ENCODE measurements at places on chromosomes 7 and 10.

DNA sequence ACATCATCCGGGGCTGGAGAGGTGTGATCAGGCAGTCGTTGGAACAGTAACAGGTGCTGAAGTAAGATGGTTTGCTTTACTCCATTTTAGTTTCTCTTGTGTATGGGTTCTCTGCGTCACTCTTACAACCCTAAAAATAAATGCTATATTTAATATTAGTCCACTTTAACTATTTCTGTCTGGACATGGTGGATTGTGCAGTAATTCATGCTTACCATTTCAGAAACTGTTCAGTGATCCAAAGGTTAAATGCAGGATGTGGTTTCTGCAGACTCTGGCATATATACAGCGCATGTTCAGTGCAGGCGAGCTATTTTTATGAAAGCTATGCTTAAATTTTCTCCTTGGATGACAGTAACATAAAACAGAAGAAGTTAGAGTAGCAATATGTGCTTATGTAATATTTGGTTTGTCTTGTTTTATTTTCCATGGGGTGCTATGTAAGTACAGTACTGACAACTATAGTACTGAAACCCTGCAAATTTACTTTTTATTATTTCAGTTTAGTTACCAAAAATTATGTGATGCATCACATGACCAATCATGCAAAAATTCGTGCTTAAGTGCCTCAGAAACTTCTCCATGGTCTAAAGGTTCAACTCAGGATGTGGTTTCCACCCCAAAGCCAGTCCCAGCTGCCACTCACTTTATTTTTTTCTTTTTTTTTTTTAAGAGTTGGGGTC lies 46.6 kb upstream of the GRID1 start:
- no peak for DNase-seq

GRCh38 chr10:132470410-132471124 lies 67.0 kb upstream of the INPP5A start:
- no peak for DNase-seq

GRCh38 chr10:129626309-129626708 lies 159.3 kb downstream of the MGMT start:
- DNase-seq = no peak

DNA sequence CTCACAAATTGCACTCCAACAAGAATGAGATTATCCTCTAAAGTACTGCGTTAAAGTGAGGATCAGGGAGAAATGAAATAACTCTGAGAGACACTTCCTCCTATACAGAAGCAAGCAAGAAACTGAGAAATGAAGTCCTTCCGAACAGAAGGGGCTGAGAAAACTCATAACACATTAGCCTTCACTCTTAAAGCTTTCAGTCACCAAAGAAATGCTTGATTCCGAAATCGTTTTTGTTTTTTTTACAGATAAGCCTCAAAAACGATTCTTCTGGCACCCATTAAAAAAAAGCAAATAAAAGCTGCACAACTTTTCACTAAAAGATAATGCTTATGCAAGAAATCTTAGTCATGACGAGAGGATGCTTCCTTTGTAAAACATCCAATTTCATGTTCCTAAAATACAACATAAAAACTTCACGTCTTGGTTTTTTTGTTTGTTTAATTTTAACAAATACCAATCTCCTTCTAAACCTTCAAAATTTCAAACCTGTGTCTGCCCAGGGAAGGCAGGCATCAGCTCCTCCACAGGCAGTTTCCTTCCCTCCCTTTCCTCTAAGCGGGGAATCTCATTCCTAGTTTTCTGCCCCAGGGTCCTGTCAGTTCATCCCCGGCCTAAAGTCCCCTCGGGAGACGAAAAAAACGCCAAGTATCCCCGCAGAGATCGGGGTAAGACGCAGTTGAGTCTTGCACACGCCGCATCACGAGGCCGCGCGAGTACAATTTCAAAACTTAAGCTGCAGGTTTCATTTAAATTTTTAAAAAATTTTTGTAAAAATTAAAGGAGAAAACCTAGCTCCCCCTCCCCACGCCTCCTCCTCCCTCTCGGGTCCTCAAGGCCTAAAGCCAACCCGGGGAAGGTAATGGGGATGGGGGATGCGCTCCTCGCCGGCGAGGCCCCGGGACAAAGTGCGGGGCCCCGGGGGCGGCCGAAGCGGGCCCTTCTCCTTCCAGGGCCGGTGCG lies 1.1 kb downstream of the BAZ1B start:
- no peak for DNase-seq

DNA sequence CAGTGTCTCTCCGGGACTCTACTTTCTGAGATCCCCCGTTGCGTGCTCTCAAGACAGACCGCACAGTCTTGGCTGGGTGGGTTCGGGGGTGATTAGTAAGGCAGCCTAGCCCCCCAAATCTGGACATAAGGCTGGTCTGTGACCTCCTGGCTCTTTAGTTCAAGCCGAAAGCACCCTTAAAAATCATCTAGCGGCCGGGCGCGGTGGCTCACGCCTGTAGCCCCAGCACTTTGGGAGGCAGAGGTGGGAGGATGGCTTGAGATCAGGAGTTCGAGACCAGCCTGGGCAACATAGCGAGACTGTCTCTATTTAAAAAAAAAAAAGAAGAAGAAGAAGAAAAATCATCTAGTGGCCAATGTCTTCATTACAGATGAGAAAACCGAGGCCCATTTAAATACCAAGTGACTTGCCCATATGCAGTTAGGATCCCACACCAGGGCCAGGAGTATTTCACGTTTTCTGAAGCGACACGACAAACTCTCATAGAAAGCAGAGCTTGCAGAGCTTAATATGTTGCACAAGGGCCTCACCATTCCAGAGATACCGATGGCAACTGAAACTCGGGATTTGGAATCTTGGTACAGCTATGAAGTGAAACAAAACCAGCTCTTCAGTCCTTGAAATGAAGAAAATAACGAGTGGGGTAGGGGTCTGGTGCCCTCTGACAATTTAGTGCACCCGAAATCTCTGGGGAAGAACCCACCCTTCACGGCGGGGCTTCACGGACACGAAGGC lies 703 bp upstream of the HILPDA start:
- peak; percentile 40 for DNase-seq

Measured in muscle of arm (tissue), 14 donors.